ENCODE measurements at places on chromosomes 2 and 18.

- DNase-seq = no peak
Observed at GRCh38 chr2:172554352-172555271, 1.3 kb upstream of the PDK1 start.

GRCh38 chr2:176056406-176056805, 27.4 kb downstream of the EVX2 start:
- no peak for DNase-seq

DNA sequence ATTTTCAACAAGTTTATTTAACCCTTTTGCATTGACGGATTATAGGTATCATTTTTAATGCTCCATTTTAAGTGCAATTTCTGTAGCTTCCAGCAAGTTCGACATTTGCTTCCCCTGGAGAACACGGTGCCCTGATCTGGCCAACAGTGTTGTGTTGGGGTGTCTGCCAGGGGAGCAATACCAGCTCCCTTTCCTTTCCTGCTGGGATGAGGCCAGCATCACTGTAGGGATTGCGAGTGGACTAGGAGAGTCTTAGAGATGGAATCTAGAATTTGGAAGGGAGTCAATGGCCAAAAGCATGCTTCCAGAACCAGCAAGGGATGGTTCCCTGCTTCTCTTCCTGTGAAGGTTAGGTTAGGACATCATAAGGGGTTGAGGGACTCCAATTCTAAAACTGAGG, 135.2 kb downstream of the RTN4 start:
- no peak for DNase-seq

- DNase-seq = no peak
Observed at GRCh38 chr2:233847248-233847898, 7.0 kb downstream of the HJURP start.

DNA sequence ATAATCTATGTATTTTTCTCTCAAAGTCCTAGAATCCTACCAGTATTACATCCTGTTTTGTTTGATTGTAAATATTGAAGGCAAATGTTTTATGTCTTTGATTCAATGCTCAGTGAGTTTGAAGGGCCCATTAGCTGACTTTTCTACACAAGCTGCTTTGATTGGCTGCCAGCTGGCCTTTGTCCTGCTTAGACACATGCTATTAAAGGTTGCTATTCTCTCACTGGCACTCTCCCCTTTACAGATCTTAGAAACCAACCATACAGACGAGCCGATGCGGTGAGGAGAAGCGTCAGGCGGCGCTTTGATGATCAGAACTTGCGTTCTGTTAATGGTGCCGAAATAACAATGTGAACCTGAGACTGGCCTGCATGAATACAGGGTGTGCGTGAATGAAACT, 69.7 kb downstream of the PRPF40A start:
- DNase-seq = no peak

- DNase-seq = no peak
Observed at GRCh38 chr2:142170847-142171246, 40.0 kb upstream of the LRP1B start.

- no peak for DNase-seq
Observed at GRCh38 chr18:9803698-9804516, 81.9 kb upstream of the TXNDC2 start.

GRCh38 chr2:81576713-81577112, 1272.2 kb upstream of the LRRTM1 start:
- DNase-seq = no peak

- no peak for DNase-seq
Observed at GRCh38 chr2:224069172-224069571, 30.1 kb upstream of the SERPINE2 start.

DNA sequence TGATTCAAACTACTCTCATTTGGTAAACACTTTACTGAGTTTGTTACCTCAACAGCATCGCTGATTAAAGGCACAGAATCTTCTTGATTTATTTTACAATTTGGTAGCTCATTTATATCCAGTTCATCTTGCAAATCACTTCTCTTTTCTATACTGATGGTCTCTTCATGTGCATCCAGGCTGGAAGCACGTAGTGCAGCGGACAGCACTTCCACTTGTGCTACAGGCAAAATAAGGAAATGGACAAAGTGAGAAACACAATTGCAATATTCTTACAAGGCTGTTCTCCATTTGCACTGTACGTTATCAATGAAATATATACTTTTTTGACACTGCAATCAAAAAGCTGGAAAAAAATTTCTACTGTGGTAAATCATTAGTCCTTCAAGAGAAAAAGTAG, 51.0 kb downstream of the PPP4R1 start:
- no peak for DNase-seq

DNA sequence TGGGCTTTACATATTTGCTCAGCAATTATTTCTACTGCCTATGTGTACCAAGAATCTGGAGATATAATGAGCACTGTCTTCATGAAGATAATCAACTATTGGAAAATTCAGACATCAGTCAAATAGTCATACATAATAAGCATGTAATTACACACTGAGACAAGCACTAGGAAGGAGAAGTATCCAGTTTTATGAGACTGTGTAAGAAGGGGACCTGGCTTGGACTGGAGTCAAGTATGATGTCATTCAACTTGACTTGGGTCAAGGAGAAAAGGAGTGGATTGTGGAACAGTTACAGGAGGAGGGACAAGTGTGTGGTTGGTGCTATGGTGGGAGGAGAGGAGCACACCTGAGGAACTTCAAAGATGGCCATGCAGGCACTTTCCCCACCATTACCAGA, 419.8 kb upstream of the TRIB2 start:
- DNase-seq = no peak

GRCh38 chr2:72033636-72034035, 114.0 kb downstream of the CYP26B1 start:
- no peak for DNase-seq

- no peak for DNase-seq
Observed at GRCh38 chr2:27954771-27955383, 64.3 kb downstream of the BABAM2 start.

GRCh38 chr18:76823161-76823538, 793 bp downstream of the ZNF236 start:
- DNase-seq = no peak

- DNase-seq = no peak
Observed at GRCh38 chr2:192025637-192026036, 169.1 kb downstream of the TMEFF2 start.

- no peak for DNase-seq
Observed at GRCh38 chr18:79424008-79424565, 28.4 kb downstream of the NFATC1 start.

- no peak for DNase-seq
Observed at GRCh38 chr2:1159013-1159412, 208.4 kb downstream of the SNTG2 start.

DNA sequence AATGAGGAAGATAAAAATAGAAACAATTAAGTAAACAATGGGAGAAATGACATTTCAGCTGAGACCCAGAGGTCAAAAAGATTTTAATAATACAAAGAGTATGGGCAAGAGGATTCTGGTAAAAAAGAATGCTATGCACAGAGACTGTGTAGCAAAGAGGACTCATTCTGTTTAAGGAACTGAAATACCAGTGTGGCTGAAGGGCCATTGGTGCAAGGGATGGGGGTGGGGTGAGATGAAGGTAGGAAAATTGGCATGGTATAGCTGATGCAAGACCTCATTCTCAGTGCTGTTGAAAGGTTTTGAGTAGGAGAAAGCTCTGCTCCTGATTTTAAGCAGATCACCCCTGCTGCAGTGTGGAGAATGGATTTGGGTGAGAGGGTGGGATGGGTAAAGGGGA, 10.8 kb downstream of the GALNT1 start:
- DNase-seq = no peak

DNA sequence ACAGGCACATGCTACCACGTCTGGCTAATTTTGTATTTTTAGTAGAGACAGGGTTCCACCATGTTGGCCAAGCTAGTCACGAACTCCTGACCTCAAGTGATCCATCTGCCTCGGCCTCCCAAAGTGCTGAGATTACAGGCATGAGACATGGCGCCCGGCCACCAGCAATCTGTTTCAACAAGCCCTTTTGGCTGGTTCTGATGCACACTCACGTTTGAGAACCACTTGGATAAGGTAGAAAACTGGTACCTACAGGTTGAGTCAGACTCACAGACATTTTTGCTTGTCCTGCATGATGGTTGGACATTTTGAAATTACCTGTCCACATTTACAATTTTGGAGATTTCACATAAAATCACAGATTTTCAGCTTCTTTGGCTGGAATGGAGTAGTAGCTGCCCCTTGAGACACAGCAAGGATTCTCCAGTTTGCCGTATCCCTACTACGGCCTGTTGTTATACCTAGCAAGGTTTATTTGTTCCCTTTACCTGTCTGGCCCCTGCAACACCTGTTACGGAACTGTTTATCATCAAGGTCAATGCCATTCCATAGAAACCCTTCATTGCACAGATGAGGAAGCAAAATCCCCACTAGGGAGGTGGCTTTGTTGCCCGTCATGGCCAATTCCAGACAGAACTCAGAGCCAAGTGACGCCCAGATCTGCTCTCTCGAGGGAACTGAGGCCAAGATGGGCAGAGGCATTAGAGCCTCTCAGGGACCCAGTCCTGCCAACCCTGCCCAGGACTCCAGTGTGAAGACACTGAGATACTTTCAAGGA, 31.4 kb upstream of the IGFBP2 start:
- no peak for DNase-seq

DNA sequence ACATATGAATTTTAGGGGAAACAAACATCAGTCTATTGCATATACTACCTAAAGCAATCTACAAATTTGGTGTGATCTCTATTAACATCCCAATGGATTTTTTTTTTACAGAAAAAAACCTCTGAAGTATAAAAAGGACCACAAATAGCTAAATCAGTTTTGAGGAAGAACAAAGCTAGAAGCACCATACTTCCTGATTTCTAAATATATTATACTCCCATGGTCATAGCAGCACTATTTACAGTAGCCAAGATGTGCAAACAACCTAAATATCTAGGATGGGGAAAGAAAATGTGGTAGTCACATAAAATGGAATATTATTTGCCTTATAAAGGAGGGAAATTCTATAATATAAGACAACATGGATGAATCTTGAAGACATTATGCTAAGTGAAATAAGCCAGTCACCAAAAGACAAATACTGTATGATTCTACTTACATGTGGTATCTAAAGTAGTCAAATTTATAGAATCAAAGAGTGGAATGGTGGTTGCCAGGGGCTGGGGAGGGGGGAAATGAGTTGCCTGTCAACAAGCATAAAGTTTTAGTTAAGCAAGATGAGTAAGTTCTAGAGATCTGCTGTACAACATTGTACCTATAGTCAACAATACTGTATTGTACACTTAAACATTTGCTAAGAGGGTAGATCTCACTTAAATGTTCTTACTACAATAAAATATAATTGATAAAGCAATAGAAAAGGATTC, 17.6 kb upstream of the CASP8 start:
- DNase-seq = no peak

GRCh38 chr2:65799141-65799854, 366.9 kb upstream of the SPRED2 start:
- DNase-seq = no peak

GRCh38 chr18:22545066-22545760, 127.5 kb upstream of the CTAGE1 start:
- DNase-seq = no peak

DNA sequence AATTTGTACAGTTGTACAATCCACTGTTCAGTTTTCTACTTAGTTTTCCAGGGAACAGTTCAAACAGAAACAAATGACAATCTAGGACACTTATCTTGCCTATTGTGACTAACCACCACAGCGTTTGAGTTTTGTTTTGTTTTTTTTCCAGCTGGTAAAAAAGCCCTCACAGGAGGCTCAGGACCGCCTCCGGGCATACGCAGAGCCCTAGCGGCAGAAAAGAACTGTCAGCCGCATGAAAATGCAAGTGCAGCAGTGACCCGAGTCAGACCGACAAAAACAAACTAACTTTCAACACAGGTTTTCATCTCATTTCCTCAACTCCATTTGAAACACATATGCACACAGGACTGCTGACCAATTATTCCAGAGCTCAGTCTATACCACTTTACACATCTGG, 68.6 kb downstream of the STEAP3 start:
- DNase-seq = no peak

DNA sequence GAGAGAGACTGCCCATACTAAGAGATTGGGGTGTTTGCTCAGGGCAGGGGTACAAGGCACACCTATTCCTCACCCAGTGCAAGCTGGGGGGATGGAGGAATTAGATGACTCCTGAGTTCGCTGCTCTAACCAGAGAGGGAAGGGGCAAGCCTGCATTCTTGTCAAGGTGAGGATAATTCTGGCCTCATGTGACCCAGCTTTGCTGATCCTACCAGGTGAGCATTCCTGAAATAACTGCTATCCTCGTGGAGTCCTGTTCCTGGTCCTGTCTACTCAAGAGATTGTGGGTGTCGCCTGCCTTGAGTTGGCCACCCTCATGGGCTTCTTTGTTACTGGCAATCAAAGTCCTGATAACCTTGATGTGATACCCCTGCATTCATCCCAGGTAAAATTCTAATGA, 206.0 kb downstream of the SPP2 start:
- DNase-seq = no peak

- no peak for DNase-seq
Observed at GRCh38 chr18:36405611-36406010, 108.1 kb downstream of the FHOD3 start.

Data from renal pelvis (tissue), 12 donors.